Adrenal gland (tissue), 19 donors: ENCODE measurements at places on chromosomes 12 and 14. TPM values are rescaled to one million over a fixed set of nuclear protein-coding genes. Genes with fewer than 3 reads are reported as not detected.

- no peak for DNase-seq
These were observed 62.1 kb upstream of the TRIM9 start for GRCh38 chr14:51157012-51157411.

- no peak for DNase-seq
These were observed 705.1 kb downstream of the MED13L start for GRCh38 chr12:115572440-115572839.

- no peak for DNase-seq
These were observed 283.1 kb downstream of the CACNA1C start for GRCh38 chr12:2335916-2336315.

DNA sequence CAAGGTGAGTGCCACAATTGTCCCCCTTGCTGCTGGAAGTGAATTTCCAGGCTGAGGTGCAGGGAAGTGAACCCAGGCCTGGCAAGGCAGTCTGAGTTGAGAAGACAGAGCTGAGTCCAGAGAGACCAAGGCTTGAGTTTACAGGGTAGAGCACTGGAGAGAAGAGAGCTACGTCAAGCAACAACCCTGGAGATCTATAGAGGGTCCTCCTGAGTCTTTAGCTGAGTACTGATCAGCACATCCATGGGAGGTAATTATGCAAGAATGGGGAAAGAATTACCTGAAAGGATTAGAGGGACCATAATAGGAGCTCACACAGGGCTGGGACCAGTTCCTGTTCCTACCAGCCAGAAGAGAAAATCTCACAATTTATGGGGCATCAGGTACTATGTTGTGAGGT lies 190.7 kb downstream of the NEDD1 start:
- DNase-seq = no peak

GRCh38 chr14:105165761-105166485 lies 2.7 kb downstream of the JAG2 start:
- no peak for DNase-seq

DNA sequence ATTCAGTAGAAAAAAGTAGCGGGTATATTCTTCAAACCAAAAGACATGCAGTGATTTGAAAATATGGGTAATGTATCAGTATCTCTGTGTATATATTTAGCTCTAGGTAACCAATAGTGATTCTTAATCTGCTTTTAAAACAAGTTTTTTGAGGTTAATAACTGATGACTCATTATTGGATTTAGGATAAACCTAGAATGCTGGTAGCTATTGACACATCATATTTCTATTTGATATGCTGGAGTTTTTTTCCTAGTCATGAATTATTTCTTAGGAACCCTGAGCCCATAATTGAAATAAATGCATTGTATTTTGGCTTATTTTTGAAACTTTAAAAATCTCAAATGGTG lies 15.5 kb downstream of the ARF6 start:
- no peak for DNase-seq

Gene CARMIL3
- 0.73 TPM for polyA plus RNA-seq

Gene NEUROD4
- polyA plus RNA-seq = 1.1 TPM

GRCh38 chr12:111942557-111942956 lies 70.4 kb downstream of the TMEM116 start:
- DNase-seq = peak; percentile 75

DNA sequence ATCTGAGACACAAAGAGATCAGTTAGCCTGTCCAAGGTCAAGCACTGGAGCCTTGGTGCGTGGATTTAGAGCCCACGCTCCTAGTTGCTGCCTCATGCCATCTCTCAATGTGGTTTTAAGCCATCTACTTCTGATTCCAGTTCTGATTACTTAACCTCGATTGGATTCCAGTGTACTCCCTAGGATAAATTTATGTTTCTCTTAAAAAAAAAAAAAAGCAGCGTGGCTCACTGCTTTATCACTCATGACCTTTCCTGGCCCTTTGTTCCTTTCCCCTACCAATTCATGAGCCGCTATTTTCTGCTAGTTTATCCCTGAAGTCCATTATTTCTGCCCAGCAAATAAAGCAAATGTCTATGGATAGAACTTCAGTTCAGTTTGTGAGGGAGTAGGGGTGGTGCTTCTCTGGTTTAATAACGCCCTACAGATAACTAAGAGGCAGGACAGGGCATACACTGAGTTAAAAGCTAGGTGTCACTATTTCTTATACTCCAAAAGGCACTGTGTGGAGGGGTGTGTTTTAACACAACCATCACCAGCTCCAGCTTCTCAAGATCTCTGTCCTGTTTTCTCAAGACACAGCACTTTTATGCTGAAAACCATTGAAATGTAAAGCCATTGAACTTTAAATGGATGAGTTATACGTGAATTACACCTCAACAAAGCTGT lies 9.8 kb upstream of the PARP11 start:
- DNase-seq = no peak

Gene TSPAN11
- 0.74 TPM for polyA plus RNA-seq

Gene BLOC1S1
- polyA plus RNA-seq = 1,005 TPM

- DNase-seq = no peak
These were observed 98.1 kb downstream of the ESR2 start for GRCh38 chr14:64196056-64196455.

DNA sequence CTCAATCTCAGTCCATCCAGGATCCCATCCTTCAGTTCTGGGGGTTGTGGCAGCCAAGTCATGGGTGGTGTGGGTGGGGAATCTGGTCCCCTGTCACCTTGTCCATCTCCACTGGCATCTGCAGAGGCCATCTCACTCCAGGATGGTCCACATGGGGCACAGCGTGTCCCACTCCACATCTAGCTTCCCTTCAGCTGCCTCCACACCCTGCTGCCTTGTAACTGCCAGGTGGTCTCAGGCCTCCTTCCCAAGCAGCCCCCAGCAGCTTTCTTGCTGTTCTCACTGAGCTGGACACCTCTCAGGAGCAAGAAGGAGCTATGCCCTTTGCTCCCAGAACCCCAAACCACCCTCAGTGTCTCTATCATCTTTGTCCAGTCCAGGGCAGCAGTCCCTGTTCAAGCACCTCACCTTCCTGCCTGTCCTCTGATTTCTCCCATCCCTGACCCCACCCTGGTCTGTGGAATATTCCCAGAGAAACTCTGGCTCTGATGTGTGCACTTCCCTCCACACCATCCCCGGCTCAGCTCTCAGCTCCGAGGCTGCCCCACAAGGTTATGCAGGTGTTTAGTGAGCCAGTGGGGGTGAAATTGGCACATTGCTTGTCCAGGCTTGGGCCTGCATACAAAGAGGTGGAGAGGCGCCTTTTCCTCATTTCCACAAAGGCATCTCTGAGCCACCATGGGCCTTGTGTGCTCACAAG lies 13.7 kb upstream of the DYNC1H1 start:
- DNase-seq = peak; percentile 15

- DNase-seq = no peak
These were observed 21.2 kb downstream of the APPL2 start for GRCh38 chr12:105214670-105215375.

Gene YEATS4
- 9.3 TPM for polyA plus RNA-seq

Gene PTPRB
- 8.0 TPM for polyA plus RNA-seq
